Endodermal cell (in vitro differentiated cells): ENCODE measurements at places on chromosomes 11 and 22. TPM values are rescaled to one million over a fixed set of nuclear protein-coding genes. Genes with fewer than 3 reads are reported as not detected.

DNA sequence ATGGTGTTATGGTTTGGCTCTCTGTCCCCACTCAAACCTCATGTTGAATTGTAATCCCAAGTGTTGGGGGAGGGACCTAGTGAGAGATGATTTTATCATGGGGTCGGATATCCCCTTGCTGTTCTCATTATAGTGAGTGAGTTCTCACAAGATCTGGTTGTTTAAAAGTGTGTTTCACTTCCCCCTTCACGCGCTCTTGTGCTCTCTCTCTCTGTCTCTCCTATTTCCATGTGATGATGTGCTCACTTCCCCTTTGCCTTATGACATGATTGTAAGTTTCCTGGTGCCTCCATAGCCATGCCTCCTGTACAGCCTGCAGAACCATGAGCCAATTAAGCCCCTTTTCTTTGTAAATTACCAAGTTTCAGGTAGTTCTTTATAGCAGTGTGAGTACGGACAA lies 765.1 kb downstream of the KCNA4 start:
- DNase-seq: no peak

DNA sequence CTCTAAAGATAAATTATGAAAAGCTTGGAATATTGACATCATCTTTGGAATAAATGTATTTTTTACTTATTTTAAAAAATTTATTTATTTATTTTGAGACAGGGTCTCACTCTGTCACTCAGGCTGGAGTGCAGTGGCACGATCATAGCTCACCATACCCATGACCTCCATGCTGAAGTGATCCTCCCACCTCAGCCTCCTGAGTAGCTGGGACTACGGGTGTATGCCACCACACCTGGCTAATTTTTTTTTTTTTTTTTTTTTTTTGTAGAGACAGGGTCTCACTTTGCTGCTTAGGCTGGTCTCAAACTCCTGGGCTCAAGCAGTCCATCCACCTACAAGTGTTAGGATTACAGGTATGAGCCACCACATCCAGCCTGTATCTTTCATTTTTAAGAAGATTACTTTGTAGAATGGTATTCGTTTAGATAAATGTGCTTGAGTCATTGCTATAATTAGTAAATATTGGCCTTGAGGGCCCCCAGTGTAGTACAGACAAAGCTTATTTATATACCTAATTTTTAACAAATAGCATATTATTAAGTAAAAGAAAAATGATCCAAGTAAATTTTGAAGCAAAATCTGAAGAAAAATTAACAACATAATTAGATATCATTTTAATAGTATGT lies 8.5 kb downstream of the SWAP70 start:
- no peak for DNase-seq

PIWIL4 gene
- 0.24 and 0.34 TPM in 2 replicates for total RNA-seq

DNA sequence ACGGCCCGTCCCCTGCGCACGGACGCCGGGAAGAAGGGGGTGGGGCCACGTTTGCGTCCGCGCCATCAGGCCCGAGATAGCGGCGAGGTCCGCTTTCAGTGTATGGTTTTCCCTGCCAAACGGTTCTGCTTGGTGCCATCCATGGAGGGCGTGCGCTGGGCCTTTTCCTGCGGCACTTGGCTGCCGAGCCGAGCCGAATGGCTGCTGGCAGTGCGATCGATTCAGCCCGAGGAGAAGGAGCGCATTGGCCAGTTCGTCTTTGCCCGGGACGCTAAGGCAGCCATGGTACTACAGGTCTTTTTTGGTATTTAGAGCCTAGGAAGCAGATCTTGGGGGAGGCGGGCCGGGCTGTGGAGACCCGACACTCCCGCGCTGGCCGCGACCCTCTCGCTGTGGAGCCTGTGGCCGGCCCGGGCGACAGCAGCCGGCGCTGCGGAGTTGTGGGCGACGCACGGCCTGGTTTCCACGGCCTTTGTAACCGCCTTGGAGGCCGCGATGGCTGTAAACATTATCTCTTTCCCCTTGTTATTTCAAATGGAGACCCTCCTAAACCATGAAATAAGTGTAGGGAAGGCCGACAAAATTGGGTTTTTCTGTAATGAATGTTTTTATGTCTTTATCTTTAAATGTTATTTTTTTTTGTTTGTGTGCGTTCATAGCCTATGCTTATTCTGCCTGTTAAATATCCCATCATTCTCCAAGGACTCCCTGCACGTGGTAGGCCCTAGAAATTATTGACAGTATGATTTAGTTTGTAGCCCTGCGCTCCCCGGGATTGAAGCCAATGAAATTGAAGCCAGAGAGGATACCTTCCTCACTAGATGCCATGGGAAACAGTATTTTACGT lies at the start of gene AASDHPPT:
Gene AASDHPPT, plus strand, starts transcription at position 54 of the 847 bp plus-strand sequence. Its CDS starts 49 bp downstream, at position 103.
- DNase-seq: no peak

DNA sequence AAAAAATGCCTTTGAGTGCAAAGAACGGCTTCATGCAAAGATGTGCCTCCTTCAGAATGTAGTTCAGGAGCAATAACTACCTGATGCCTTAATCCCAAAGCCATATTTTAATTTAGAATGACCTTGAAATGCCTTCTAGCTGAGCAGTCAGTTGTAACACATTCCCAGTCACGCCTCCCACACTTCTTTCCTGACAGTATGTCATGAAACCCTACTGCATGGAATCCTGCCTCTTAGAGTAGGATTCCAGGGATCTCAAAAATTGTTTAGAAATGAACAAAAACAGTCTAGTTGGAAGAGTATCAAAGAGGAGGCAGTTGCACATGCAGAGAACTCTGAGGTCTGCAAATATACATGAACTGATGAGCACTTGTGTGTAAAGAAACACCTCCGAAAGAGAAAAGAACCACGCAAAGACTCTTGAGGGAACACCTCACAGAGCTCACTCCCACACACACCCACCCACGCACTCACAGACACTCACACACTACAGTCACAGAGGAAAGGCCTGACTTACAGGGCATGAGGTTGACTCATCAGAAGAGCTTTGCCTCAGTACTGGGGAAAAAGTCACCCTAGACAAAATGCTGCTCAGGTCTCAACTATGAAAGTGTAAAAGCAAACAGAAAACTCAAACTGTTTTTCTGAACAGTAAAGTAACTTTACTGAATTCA lies 77.4 kb downstream of the GGTLC2 start:
- DNase-seq: no peak

DNA sequence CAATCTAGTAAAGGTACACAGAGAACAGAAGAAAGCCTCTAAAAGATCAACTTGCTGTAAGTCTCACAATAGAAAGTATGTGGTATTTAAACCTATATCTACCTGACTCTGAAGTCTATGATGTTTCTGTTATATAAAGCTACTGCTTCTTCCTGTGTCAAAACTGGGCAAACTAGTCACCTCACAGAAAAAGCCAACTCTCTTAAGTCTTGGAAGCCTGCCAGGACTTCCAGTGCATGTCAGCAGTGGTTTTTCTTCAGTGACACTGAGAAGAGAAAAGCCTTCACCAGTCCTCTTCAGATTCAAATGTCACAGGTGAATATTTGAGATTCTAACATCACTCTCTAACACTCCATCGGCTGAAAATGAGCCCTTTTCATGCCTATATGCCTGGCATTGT lies 808.0 kb downstream of the DLG2 start:
- no peak for DNase-seq

SOX6 gene
- 0.20 and 1.1 TPM in 2 replicates for total RNA-seq

GRCh38 chr11:8813658-8814057 lies 97.3 kb upstream of the AKIP1 start:
- DNase-seq: peak; percentile 96

SESN3 gene
- 21.1 to 34.9 TPM (median 33.6 TPM) in 3 replicates for total RNA-seq

GRCh38 chr11:67073908-67074307 lies 17.3 kb downstream of the RHOD start:
- no peak for DNase-seq

DNA sequence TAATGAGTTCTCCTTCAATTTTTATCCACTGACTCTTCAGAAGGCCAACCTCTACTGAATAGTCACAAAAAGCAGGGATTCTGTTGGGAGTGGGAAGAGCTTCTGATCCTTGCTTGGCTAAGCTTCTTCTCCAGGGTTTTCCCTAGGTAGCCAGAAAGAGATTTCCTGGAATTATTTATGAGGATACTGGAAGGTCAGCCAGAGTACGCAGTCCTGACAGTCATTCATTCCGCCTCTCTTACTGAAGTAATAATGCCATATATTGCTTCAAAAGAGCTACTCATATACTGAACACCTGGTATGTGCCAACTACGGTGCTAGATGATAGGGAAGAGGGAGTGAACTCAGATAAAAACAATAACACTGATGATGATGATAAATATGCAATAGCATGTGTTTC lies 116.1 kb downstream of the CCDC34 start:
- no peak for DNase-seq

KIF18A gene
- 16.4 to 29.0 TPM (median 24.4 TPM) in 3 replicates for total RNA-seq

OR52E8 gene
- not detected in 3 replicates for total RNA-seq

DNA sequence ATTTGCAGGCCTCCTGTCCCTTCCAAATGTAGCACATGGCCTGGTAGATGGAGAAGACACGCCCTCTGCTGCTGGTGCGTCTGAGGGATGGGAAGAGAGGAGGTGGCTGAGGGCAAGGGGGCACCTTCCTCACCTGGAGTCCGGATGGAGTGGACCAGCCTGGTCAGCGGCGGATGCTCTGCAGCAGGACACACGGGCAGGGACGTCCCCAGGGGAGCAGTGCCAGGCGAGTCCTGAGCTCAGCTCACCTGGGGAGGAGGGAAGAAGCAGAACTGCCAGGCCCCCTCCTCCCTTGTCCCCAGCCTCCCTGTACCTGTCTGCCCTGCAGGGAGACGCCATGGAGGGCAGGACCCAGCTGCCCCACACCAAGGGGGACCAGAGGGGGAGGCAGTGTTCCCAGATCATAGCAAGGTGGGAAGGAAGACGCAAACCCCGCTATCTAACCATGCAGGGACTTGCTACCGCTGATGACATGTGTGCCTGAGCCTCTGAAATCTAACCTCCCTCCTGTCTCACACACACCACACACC lies 1495.9 kb downstream of the BRD1 start:
- no peak for DNase-seq

DNA sequence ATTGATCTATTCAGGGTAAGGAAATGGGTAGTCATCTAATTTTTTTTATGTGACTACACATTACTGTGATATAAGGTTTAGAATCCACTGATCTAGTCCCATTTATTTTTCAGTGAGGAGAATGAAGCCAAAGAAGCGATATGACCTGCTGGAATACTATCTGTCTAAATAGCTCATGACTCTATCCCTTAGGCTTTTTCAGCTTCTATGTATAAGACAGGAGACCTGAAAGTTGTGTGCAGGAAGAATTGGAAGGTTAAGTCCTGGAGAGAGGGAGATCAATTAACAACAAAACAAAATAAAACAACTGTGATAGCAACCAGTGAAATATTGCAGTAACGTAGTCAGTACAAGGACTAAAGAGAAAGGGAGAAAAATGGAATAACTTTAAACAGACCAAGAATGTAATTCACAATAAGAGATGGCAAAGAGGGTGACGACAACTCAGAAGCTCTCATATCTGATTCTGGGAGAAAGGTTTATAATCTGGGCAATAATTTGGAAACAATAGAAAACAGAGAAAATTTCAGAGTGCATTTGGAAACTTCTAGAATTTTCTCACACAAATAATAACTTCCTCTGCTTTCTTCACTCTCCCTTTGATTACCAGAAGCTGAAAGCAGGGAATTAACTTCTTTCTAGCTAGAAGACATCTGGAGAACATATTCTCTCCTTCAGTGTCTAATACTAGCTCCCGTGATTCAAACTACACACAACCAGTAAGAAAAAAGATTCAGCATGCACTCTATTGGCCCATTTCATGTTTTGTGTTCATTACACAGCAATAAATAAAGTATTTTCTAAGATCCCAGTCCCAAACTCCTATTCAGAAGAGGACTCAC lies 19.2 kb upstream of the CASP12 start:
- no peak for DNase-seq

PNPLA5 gene
- total RNA-seq: 0.59 to 0.73 TPM (median 0.63 TPM) in 3 replicates

LYVE1 gene
- total RNA-seq: not detected in 2 replicates

SCGB2A2 gene
- total RNA-seq: not detected in 3 replicates

DNA sequence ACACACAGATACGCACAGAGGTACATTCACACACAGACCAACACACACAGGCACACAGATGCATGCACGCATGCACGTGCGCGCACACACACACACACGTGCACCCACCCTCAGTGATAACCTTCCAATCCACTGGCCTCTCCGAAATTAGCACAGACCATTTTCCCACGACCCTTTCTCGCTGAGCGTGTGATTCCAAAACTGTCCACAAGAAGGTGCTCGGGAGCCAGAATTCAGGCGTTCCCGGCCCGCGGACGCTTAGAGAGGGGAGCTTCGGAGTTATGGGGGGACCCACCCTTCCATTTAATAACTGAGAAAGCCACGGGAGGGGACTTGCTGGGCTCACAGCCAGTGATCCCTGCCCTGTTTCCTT lies 33.8 kb upstream of the SLC35C1 start:
- DNase-seq: peak; percentile 92

DNA sequence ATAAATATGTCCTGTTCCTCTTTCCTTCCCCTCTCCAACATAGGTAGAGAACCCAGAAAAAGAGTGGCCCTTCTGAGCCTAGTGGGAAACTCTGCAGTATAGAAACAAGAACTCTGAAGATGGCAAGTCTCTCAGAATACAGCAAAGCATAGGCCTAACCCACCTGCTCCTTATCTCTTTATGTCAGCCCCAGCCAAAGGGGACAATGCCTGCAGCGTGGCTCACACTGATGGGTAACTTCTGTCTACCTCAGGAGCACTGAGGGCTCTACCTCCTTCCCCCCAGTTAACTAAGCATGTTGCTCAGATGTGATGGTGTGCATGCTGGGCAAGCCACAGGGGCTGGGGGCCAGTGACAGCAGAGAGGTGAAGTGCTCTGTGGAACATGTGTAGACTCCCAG lies 4.9 kb upstream of the NRIP3 start:
- DNase-seq: no peak

XNDC1N gene
- 8.2 to 16.3 TPM (median 15.2 TPM) in 3 replicates for total RNA-seq

DNA sequence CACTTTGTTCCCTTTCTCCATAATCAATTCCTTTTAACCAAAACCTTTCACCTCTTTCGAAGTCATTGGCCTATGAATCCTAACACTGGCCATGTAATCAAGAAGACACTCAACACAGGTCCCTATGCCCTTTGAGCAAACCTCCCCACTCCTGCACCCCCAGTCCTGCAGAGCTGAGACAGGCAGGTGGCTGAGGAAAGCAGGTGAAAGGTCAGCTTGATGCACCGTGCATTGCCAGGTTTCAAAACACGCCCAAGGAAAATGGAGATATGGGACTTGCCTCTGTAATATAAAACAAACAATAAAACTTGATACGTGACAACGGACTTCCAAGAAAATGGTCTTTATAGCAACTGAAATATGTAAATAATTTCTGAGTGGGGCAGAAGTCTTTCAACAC lies 10.6 kb downstream of the CPT1A start:
- DNase-seq: no peak

DNA sequence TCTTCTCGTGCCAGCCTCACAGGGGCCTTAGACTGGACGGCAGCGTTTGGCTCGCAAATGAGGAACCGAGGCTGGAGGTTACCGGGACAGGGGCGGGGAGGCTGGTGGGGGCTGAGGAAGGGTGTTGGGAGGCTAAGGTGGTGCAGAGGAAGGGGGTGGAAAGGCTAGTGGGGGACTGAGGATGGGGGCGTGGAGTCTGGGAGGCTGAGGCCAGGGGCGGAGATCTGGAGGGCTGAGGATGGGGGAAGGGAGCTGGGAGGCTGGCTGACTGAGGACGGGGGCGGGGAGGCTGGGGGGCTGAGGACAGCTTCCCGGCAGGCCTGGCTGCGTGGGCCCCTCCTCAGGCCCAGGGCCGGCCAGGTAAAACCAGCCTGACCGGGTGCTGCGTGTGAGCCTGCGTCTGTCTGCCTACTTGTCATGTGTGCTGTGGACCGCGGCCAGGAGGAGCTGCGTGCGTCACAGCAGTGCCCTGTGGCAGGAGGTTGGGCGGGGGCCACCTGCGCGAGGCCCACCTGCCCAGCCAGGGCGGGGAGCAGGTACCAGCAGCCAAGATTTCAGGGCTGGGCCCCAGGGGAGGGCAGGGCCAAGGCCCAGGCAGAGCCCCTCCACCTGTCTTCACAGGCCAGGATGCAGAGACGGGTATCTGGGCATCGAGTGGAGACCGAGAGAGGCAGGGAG lies 9.4 kb upstream of the PIM3 start:
- DNase-seq: peak; percentile 57
